ENCODE measurements at places on chromosomes 4 and X.

DNA sequence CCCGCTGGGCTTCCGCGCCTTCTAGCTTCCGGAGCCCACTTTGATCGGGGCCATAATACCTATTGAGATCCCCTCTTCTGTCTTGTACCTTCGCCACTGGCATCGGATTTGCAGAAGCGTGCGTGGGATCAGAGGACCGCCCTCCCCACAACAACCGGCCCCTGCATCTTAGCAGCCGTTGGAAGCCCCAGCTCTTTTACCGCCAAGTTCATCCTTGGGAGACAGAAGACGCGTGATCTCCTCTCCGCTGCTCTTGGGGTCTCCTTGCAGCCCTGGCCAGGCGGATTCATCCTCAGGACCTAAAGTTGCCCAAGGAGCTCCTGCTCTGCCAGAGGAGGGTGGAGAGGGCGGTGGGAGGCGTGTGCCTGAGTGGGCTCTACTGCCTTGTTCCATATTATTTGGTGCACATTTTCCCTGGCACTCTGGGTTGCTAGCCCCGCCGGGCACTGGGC is 1.6 kb downstream of the SLIT2 start:
- no peak for DNase-seq

- no peak for DNase-seq
Observed at GRCh38 chrX:39728025-39728424, 369.7 kb downstream of the BCOR start.

DNA sequence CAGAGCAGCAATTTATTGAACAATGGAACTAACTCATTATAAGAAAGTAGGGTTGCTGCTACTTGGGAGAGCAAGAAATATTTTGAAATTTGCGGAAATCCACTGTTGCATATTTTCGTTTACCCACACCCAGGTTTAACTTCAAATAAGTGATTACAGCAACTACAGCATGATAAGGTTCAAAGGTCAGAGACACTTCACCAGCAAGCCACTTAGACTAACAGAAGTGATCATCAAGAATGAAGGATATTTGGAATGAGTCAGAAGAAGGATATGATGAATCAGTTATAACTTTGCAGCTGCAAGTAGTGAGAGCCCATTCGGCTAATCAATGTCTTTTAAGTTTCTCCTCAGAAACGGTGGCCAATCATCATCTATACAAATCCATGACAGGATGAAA is 199.3 kb downstream of the TMA16 start:
- no peak for DNase-seq

GRCh38 chrX:128848374-128848773 is 674.9 kb downstream of the SMARCA1 start:
- DNase-seq: no peak

- DNase-seq: no peak
Observed at GRCh38 chr4:129323658-129324057, 227.7 kb downstream of the C4orf33 start.

DNA sequence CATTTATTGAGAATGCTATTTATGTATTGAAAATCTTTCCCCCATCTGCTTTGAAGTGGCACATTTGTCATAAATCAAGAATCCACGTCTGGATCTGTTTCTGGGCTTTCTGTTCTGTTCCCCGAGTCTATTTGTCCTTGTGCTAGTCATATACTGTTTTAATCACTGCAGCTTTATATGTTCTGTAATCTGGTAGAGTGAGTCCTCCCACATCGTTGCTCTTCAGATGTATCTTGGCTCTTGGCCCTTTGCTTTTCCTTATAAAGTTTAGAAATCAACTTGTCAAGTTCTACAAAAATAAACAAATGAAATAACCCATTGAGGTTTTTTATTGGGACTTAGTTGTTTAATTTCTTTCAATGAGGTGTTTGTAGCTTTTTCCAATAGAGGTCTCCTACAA is 29.0 kb downstream of the LONRF3 start:
- no peak for DNase-seq

DNA sequence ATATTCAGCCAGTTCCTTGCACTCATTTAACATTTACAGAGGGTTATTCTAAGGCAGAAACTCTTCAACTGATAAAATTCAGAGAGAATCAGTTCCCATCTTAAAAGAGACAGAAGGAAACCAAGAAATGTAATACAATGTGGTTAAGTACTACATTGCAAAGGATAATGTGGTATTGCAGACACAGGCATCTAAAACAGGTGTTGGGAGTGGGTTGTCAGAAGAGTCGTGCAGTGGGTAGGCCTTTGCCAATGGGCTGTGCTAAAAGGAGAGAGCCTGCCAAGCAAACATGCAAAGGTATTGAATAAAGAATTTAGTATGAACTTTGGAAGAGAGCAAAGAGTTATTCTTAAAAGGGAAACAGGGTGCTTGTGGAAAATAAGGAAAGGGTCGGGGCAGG is 1044.4 kb upstream of the DIAPH2 start:
- DNase-seq: no peak

GRCh38 chr4:35461931-35462659 is 782.2 kb downstream of the ARAP2 start:
- DNase-seq: no peak

DNA sequence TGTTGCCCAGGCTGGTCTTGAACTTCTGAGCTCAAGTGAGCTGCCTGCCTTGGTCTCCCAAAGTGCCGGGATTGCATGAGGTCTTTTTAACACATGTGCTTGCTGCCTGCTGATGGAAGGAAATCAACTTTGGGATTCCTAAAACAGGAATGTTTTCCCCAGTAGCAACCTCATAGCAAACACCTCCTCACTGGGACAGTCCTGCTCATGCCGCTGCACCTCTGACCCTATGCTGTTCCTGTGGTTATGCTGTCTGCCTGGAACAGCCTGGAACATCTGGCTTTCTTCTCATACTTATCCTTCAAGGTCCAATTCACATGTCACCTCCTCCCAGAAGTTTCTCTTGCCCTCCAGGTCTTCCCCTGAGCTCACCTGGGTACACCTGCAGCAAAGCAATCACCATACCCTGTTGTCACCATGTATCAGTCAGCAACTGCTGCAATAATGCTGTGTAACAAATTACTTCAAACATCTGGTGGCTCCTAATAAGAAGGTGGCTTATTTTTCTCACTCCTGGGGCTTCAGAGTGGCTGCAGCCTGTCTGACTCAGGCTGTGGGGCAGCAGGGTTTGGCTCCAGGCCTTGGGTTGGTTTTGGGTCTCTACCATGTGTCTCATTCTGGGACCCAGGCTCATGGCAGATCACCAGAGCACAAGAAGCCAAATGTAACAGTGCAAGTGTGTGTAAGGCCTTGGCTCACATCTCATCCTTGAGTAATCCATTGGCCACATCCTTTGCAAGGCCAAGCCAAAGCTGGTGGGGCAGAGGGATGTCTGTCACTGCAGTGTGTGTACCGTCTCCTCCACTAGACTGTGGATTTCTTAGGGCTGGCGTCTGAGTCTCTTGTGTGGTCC is 59.4 kb upstream of the SORCS2 start:
- DNase-seq: no peak

DNA sequence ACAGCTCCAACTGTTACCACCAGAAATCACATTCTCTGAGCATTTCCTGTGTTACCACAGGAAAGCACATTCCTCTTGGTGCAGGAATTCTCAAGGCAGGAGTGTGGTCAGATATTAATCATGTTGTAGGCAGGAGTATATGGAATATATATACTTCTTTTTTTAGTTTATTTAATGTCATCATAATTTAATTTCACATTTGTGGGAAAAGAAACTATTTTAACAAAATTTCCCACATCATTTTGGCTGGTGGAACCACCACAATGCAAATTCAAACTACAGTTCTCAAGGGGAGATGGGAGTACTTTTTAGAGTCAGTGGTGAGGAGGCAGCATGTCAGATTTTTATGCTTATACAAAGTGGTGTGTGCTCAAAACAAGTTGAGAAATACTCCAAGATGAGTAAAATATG is 139.0 kb downstream of the ATP10D start:
- no peak for DNase-seq

GRCh38 chrX:100883654-100884053 is 9.5 kb upstream of the NOX1 start:
- peak; percentile 8 for DNase-seq

- no peak for DNase-seq
Observed at GRCh38 chr4:54165011-54165410, 64.1 kb upstream of the PDGFRA start.

GRCh38 chr4:88854481-88854880 is 156.9 kb upstream of the NAP1L5 start:
- no peak for DNase-seq

GRCh38 chr4:103060453-103061148 is 16.0 kb downstream of the SLC9B2 start:
- no peak for DNase-seq

- no peak for DNase-seq
Observed at GRCh38 chr4:1540601-1541375, 134.5 kb upstream of the NKX1-1 start.

GRCh38 chr4:37661772-37662171 is 24.4 kb downstream of the RELL1 start:
- DNase-seq: no peak

DNA sequence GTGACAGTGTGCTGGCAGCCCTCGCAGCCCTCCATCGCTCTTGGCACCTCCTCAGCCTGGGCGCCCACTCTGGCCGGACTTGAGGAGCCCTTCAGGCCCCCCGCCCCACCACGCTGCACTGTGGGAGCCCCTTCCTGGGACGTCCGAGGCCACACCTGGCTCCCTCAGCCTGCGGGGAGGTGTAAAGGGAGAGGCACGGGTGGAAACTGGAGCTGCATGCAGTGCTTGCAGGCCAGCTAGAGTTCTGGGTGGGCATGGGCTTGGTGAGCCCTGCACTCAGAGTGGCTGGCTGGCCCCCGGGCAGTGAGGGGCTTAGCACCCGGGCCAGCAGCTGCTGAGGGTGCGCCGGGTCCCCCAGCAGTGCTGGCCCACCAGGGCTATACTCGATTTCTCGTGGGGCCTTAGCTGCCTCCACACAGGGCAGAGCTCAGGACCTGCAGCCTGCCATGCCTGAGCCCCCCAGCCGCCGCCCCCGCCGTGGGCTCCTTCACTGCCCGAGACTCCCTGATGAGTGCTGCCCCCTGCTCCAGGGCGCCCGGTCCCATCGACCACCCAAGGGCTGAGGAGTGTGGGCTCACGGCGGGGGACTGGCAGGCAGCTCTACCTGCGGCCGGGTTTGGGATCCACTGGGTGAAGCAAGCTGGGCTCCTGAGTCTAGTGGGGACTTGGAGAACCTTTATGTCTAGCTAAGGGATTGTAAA is 1672.7 kb upstream of the PCDH7 start:
- DNase-seq: no peak

DNA sequence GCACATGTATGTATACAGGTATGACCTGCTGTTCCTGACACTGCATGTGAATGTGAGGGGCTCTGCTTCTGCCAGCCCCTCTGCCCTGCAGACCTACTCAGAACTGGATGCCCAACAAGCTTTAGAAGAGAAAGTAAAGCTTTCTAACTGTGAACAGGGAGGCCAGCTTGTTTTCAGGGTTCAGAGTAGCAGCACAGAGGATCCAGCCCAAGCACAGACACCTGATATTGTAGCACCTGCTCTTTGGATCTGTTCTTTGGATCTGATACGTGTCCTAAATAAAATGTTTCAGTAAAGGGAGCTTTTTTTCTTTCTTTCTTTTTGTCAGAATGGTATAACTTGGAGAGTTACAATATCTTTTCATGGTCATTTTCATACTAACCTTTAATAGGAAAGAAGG is 19.2 kb downstream of the DCUN1D4 start:
- no peak for DNase-seq

- DNase-seq: no peak
Observed at GRCh38 chr4:39341075-39341725, 25.0 kb downstream of the RFC1 start.

DNA sequence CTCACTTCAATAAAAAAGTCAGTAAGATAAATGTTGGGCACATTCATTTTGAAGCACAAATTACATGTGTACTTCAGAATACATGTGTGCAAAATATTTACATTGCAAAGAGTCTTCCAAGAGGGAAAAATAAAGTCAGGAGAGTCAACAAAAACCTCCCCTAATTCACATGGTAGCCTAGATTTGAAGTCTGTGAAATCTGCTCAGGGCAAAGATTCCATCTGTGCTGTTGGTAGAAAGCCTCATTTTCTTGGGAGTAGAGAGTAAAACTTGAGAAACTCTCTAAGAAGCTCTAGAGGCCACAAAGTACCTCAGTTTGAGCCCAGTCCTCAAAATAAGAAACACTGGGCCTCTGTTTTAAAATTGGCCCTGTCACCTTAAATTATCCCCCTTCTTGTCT is 303.4 kb downstream of the RAB28 start:
- DNase-seq: no peak

DNA sequence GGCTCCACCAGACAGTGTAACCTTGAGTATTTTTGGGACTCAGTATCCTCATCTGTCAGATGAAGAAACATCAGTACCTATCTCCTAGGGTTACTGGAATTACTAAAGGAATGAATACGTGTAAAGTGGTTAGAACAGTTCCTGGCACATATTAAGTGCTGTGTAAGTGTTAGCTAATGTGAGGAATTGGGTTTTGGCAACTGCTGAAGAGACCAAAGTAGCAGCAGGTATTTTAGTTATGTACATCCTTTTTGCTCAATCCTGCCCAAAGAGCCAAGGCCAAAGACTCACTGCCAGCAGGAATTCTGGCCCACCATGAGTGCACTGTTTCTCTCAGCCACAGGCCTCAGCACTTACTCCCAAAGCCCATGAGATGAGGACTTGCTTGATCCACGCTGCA is 16.7 kb upstream of the MCF2 start:
- DNase-seq: no peak

GRCh38 chr4:104519588-104519987 is 24.9 kb upstream of the CXXC4 start:
- peak; percentile 13 for DNase-seq

GRCh38 chrX:45232139-45232538 is 31.5 kb upstream of the DIPK2B start:
- DNase-seq: no peak

GRCh38 chr4:7429601-7430078 is 5.1 kb downstream of the PSAPL1 start:
- DNase-seq: no peak

DNA sequence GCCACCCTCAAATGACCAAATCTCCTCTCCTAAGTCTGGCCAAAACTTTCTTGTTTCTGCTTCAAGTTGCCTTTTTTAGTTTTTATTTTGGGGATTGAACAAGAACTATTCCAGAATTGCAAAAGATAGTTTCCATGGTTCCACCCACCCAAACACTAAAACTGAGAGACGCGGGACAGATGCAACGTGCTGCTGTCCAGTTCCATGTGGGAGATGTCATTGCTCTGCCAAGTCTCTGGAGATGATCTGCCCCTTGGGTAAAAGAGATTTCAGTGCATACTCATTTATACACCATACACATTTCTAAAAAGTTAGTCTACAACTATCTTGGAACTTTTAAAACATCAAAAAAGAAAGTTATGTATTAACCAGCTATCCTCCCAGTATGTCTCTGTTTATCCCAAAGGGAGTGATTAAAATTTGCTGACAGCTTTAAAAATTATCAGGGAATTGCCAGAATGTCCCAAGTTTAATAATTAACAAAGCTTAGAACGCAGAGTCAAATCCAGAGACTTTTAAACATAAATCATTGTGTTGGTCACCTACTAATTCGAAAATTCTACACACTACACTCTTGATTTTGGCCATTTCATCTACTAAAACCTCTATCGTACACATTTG is 3.2 kb downstream of the MAOB start:
- no peak for DNase-seq

DNA sequence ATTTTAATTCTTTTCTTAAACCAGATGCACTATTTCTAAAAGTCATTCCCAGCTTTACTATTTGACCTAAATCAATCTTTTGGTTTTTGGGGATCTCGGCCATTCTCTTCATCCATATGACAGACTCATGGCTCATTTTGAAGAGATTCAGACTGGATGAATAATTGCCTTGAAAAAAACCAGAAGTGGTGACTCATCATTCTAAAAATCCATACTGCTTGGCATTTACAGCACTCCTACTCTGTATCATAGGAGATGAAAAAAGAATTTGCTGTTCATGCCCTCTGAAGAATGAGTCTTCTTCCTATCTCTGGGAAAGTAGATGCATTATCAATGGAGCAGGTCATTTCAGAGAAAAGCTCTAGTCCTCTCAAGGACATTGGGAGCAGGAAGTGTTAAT is 220.5 kb upstream of the RPS6KA3 start:
- no peak for DNase-seq
